G401 (cell line): ENCODE measurements at places on chromosomes 16 and 17. TPM values are rescaled to one million over a fixed set of nuclear protein-coding genes. Genes with fewer than 3 reads are reported as not detected.

GRCh38 chr16:11768849-11769248, 26.2 kb upstream of the TXNDC11 start:
- DNase-seq, result no peak

DNA sequence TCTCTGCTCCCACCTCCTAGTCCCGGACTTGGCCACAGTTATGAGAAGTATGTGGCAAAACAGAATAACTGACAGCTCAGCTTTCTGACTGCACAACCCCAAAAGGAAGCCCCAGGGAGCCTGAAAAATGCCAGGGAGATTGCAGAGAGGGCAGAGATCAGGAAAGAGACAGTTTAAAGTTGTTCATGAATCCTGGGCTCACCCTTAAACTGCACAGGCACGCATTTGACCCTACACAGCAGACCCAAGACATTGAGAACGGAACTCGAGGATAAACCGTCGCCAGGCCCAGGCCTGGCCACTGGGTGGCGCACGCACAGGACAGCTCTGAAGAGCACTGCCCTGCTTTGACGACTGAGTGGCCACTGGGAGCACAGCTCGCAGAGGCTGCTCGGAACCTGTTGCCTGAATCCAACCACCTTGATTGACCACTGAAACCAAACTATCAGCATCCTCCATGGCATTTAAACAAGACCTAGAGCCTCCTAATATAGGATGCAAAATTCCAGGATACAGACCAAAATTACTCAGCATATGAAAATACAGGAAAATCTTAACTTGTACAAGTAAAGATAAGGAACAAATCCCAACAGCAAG, 114.0 kb downstream of the C16orf95 start:
- DNase-seq, result peak; percentile 76

GRCh38 chr16:49353680-49354079, 19.9 kb upstream of the C16orf78 start:
- DNase-seq, result peak; percentile 81

TAOK1 gene
- 31.1 and 38.5 TPM in 2 replicates for total RNA-seq

- no peak for DNase-seq
Observed at GRCh38 chr16:82224821-82225220, 54.8 kb upstream of the MPHOSPH6 start.
